ENCODE measurements at places on chromosomes 3 and 15.
A peak's percentile ranks its signal among the peaks of the same experiment; 100 is the strongest.

DNA sequence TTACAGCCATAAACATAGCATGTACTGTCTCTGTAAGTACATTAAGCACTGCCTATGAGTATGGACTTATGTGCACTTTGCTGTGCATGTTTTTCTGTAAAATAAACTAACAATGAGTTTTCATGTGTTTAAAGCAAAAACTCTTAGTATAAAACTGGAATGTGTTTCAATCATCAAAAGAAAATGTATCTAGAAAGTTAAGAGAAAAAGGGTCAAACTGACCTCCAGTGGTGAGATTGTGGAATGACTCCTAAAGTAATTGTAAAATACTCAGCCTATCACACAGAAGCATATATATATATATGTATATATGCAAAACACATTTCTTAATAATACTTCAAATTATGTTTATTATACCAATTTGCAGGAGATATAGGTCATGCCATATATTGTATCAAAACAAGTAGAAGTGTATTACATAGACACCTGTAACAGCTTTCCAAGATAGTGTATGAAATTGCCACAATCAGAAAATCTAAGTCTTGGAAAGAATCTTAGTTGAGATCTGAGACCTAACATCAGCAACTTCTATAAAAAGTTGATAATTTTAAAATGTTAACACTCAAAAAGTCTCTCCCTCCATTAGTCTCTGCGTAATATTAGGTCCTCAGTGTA lies 199.6 kb downstream of the FMN1 start:
- DNase-seq: no peak

GRCh38 chr15:66369773-66370651 lies 13.5 kb upstream of the TIPIN start:
- DNase-seq: no peak

DNA sequence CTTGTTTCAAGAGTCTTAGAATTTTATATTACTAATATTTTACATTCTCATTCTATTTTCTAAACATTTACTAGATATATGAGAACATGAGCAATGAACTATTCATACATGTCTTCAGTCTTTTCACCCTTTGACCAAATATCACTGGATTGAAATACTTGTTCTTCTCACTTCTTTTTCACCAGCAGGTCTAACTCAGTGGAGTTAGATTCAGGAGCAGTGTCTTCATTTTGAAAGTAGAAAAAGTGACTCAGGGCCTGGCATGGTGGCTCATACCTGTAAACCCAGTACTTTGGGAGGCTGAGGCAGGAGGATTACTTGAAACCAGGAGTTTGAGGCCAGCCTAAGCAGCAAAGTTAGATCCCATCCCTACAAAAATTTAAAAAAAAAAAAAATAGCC lies 70.8 kb downstream of the USP13 start:
- no peak for DNase-seq

DNA sequence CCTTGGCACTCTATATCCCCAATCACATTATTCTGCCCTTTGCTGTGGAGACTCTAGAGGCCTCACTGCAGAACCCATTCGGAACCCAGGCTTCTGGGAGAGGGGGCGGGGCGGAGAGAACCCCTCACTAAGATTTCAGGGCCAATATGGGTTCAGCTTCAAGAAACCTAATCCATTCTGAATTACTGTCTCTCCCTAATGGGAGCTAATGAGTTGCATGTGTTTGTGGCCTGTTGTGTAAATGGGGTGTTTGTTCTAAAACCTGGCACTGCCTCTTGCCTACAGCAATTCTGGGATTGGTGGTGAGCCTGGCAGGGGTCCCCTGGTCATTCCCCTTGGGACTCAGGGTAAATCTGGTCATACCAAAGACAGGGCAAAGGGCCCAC lies 605 bp upstream of the RASL12 start:
- no peak for DNase-seq

- DNase-seq: no peak
Observed at GRCh38 chr3:100902572-100902971, 90.6 kb downstream of the ABI3BP start.

DNA sequence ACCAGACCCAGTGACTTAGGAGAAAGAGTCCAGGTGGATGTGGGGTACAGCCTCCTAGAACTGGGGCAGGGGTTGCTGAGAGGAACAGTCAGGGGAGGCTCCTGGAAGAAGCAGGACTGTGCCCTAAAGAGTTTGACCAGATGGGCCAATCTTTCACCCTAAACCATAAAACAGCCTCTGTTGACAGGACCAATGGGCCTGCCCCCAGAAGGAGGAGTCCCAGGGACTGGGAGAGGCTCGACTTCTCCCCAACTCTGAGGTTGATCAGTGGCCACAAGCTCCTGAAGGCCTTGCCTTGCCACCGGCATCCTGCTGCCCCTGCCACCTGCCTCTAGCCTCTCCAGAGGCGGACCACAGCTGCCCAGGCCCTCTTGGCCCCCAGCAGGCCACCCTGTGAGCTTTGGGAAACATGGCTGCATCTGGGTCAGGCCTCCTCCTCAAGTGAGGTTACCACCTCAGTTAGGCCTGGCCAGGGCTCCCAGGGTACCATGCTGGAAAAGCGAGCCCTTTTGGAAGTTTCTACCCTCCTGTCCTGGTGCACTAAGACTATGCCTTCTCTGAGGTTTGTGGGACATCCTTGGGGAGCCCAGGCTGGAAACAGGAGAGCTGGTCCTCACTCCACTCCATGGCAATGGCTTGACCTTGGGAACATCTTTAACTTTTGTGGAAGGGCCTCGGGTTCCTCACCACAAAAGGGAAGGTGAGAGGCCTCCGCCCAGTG lies 2.8 kb downstream of the VIPR1 start:
- DNase-seq: no peak

DNA sequence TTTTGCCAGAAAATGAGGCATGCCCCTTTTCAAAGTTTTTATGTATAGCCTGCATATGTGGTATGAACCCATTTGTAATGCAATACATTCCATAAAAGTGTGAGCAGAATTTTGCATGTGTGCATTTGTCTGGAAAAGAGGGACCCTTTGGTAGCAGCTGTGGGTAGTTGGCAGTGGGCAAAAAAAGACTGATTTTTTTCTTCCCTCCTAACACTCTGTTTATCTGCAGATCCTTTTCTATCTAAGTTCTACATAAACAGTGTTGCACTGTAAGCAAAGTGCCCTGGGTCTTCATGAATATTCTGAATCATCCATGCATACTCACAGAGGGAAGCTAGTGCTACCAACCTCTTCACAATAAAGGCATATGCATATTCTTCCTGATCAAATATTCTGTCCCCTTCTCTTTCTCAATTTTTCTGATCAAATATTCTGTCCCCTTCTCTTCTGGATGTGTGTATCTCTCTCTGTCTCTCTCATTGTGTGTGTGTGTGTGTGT lies 211.2 kb upstream of the EIF1B start:
- DNase-seq: no peak

DNA sequence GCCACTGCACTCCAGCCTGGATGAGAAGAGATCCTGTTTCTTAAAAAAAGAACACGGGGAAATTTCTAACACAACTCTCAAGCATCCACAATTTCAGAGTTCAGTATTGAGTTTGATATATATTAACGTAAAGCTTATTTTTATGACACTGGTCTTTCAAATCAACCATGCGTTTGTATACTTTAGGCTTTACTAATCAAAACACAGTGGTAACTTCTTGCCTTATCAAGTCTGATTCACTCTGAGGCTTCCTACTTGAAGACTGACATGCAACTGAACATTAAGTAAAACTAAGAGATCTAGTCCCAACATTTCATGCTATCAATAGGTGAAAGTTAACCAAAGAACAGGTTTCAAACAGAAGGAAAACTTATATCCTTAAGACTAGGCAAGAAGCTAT lies 46.7 kb downstream of the PRTG start:
- DNase-seq: no peak

DNA sequence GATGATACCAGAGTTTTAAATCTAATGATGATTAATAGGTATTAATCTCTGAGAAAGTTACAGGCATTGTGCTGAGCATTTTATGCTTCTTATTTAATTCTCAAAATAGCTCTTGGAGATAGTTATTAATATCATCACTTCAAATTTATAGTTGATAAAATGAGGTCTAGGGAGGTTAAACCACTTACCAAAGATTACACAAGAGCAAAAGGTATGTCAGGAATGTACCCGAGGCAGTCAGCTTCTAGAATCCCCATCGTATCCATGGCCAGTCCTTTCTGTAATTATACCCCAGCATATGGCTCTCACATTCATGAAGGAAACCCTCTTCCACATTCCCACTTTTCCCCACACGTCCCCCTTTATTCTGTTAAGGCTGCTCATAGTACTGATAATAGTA lies 421.3 kb downstream of the PYDC2 start:
- no peak for DNase-seq

- no peak for DNase-seq
Observed at GRCh38 chr15:95448531-95449229, 881.8 kb upstream of the NR2F2 start.

DNA sequence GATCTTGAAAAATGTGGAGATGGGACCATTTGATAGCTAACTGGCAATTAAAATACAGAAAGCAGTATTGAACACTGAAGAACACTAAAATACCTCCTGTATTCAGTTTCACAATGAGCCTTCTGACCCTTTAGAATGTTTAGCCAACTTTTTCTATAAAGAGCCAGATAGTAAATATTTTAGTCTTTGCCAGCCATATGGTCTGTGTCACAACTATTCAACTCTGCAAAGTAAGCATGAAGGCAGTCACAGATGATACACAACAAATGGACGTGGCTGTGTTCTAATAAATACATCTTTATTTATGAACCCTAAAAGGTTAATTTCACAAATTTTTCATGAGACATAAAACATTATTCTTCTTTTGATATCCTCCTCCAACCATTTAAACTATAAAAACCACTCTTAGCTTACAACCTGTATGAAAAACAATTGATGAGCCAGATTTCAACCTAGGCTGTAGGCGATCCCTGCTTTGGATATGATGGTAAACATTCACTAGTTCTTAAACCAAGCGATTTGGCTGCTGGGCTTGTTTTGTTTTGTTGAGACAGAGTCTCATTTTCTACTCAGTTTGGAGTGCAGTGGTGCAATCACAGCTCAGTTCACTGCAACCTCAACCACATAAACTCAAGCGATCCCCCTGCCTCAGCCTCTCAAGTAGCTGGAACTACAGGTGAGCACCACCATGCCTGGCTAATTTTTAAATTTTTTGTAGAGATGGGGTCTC lies 13.6 kb upstream of the CSPG5 start:
- no peak for DNase-seq

DNA sequence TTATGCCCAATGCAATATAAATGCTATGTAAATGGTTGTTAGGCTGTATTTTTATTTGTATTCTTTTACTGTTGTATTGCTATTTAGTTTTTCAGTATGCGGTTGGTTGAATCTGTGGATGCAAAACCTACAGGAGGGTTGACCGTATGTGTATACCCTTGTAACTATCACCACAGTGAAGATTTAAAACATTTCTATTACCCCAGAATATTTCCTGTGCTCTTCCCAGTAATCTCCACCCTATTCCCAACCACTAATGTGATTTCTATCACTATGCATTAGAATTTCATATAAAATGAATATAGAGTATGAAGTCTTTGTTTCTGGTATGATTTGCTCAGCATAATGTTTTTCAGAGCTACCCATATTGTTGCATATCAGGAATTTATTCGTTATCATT lies 705.0 kb downstream of the MECOM start:
- no peak for DNase-seq

DNA sequence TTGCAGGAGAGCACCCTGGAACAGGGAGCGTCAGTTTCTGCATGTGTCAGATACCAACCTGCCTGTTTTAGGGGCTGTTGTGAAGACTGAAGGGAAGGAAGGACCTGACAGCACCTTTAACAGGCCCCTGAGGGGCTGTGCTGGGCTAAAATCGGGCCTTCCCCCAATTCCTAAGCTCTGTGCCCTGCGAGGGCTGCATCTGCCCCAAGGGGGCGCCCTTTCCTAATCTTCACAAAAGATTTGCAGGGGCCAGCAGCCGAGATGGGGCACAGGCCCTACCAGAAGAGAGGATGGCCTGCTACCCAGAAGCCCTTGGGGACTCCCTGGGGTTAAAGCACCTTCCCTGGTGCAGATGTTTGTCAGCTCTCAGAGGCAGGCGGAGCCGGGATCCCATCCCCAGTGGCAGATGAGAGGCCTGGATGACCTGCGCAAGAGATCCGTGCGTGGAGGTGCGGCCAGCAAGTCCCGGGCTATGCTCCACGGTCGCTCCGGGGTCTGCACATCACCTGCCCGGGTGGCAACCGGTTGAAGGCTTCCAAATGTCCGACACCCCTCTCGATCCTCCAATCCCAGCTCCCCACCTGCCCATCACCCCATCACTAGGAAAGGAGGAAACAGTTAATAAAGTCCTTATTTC lies 53.6 kb downstream of the RHCG start:
- DNase-seq: peak; percentile 61

- no peak for DNase-seq
Observed at GRCh38 chr15:27027229-27027628, 56.2 kb downstream of the GABRG3 start.

- no peak for DNase-seq
Observed at GRCh38 chr15:32936283-32936918, 218.6 kb downstream of the GREM1 start.

DNA sequence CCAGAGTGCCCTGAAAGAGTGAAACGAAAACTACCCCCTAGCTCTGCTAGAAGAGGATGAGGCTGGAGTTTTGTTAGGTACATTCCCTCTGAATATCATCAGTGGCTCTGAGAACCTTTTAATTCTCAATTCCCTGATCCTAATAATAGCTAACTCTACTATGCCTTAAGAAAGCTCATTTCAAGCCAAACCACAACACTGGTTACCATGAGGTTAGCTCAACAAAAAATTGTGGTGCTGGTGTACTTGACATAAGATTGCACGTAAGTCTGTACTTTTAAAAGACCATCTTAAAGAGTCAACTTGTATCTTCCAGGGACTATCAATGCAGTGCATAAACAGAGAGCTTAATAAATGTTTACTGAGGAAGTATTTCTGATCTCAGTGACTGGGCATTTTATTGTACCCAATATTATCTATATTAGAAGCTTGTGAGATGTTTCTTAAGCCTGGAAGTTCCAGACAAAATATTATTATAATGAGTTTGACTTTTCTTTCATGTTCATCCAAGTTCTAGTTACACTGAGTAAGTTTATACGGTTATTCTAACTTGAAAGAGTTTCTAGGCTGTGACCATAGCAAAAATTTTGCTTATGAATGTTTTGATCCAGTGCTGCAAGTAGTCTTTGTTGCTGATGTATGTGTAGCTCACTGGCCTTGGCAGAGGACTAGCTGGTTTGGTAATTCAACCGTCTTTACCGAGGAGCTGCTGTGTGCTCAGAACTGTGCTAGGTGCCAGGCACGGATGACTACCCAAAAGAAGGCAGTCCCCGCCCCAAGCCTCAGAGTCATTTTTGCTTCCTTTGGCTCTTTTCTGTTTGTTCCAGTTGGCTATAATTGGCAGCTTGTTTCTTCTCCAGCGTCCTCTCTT lies 334.4 kb upstream of the TRIM42 start:
- no peak for DNase-seq

Measured in NT2/D1 (cell line).